Natural killer cell (primary cell): ENCODE measurements at places on chromosomes 6 and 20.

DNA sequence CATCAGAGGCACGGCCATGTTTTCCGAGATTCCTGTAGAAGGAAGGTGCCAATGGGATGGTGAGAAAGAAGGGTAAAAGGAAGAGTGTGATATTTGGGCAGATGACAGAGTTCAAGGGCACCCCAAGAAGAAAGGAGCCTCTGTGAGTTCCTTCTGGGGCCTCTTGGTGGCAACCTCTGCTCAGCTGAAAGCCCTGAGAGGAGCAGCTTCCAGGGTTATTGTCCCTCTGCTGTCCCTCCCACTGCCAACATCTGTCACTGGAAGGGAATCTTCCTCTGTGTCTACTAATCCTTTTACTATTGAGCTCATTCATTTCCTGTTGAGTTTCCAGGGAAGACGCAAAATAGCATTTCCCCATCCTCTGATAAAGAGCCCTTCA is 40.0 kb upstream of the KCNK16 start:
- DNase-seq, result no peak

DNA sequence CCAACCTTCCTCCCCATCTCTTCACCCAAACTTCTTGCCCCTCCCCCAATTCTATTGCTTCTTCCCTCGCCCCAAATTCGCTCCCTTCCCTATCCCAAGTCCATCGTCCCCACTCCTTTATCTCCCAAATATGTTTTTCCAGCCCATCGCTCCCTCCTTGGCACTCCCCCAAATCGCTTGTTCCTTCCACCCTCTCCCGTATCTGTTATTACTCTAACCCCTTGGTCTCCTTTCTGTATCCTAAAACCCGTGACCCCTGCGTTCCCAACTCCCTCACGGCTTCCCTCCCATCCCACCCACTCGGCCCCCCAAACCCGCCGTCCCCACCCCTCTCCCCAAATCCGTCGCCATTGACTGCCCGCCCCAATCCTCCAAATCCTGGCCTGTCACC is 584 bp downstream of the MTCH1 start:
- DNase-seq, result no peak

- peak; percentile 95 for DNase-seq
Observed at GRCh38 chr20:57392512-57393271, 1.5 kb downstream of the RBM38 start.

GRCh38 chr6:26629359-26629758 is 30.2 kb downstream of the ZNF322 start:
- DNase-seq, result no peak

GRCh38 chr6:47132724-47133123 is 90.6 kb upstream of the ADGRF1 start:
- DNase-seq, result no peak
